ENCODE measurements at places on chromosomes 2 and 18.

DNA sequence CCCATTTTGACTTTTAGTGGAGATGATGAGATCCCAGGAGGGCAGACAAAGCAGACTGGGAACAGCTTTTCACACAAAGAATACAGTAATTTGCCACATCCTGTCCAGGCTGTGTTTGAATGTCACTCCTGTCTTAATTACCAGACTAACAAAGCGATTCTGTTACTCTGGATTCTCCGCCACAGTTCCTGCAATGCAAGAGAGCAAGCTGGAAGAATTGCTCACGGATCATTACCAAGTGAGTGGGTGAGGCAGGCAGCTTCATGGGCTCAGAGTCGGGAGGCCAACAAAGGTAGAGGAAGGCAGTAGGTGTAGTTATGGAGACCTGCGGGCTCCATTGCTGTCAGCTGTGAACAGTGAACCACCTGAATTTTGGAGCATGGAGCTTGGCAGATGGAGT lies 250.5 kb upstream of the ATP5MC3 start:
- DNase-seq = no peak

- DNase-seq = peak; percentile 68
These were observed 23.6 kb downstream of the KCNE4 start for GRCh38 chr2:223075301-223076270.

- DNase-seq = peak; percentile 31
These were observed 50.1 kb upstream of the LPIN2 start for GRCh38 chr18:3062798-3063680.

DNA sequence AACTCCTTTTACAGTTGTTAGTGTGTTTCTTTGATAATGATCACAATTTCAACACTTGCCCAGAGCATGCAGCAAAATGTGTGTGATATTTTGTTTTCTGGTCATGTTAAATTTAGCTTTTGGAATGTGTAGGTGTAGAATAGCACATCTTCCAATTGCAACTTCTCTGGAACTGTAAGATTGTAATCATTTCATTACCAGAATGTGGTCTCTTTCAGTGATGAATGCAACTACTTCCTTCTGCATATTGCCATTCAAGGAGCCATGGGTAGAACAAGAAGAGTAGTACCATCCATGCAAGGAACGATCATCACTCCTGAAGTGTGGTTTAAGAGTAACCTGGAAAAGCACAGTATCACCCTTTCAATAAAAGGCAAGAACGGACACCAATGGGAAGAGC lies 548.8 kb upstream of the ZNF804A start:
- DNase-seq = no peak

DNA sequence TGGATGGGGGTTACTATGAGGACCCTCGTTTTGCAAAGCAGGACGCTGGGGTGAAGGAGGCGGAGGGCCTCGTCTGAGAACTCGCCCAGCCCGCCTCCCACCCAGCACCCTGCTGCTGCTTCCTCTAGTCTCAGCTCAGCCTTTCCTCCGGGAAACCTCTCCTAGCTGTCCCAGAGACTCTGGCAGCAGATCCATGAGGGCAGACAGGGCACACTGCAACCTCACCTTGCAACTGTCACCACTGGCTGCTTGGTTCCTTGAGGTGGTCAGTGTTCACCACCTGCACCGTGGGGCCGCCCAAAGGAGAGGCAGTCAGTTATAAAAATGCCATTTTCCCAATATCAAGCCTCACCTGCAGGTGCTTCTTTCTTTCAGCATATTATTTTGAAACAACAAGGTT lies 45.6 kb downstream of the PARD6G start:
- no peak for DNase-seq

DNA sequence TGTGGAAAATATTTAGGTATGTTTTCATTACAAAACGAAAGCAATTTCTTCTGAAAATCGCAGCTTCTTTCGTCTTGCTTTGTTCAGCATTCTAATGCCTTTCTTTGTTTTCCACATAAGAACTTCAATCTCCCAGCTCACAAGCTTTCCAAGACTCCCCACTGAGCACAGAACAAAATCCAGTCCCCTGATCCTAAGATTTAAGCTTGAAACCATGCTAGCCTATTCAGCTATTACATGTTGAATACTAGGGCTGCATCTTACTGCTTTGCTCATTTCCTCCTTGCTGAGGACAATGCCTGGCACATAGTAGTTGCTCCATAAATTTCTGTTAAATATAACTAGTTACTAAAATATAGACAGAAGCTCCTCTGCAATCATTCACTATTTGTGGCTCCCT lies 160.6 kb downstream of the GALNT3 start:
- no peak for DNase-seq
